ENCODE measurements at places on chromosomes 3 and 15.

DNA sequence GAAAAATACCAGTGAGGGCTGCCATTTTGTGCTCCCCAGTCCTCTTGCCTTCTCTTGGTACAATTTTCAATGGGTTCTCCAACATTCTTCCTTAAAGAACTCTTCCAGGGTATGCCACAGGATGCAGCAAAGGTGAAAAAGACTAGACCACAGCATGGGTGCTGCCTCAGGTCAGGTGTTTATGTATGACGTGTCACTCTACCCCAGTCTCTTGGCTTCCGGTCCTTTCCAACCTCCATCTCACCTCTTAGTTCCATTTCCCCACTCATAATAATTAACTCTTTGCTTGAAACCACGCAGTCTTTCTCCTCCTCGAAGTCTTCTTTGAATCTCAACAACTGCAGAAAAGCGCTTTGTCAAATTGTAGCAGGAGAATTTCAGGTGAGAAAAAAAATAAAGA lies 104.7 kb upstream of the TBC1D5 start:
- no peak for DNase-seq

DNA sequence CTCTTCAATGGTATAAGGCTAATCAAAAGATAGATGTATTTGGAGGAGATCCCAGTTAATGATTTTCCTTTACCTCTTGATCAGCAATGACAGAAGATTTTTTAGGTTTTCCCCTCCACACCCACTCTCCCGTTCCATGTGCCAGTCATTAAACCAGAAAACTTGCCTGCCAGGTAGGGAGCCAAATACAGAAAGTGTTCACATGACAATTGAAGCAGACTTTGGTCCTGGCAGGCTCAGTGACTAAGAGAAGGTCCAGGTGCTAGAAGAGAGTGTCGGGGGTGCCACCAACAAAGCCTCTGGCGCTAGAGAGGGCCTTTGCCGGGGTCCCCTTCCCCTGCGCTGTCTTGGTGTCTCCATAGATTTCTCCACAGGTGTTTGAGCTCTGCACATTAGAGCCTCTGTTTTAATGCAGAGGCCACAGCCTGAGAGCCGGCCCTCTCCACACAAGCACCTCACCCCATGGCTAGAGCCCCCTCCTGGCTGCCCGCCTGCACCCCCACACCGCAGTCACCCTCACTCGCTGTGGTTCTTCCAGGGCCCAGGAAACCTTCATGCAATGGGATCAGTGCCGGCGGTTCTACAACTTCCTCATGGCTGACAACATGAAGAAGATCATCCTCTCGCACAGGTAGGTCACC lies 36.4 kb downstream of the RLBP1 start:
- DNase-seq, result no peak

DNA sequence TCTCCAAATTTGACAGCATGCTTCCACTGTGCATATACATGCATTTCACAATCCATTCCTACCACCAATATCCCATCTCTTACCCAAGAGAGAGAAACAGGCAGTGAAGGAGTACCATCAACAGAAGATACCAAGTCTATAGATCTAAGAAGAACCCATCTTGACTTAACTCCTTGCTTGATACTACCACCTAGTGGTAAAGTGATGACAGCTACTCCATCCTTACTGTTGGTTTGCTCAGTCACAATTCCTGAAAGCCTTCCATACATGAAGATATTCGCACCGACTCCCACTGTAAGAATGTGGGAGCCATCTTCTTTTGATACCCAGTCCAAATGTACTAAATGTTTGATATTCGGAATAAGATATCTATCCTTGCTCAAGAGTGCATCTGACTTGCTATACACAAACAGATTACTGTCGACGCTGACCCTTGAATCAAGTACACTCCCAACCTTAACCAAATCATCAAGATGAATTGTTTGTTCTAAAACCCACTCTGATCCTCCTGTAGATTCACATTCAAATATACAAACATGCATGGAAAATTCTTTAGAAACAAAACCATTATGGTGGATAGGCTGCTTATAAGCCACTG lies 123.1 kb downstream of the DMXL2 start:
- DNase-seq, result peak; percentile 10

DNA sequence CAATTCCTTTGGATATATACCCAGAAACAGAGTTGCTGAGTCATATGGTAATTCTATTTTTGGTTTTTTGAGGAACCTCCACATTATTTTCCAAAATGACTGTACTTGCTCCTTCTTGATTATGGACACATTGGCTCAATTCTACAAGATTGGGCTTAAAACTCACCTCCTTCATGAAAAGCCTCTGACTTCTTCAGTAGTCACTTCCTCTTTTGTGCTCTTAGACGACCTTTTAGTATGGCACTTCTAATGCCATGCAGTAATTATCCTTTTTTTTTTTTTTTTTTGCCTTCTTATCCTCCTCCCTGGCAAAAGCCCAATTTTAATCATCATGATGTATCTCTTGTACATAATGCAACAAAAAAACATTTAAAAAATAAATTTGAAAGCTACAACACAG lies 33.0 kb upstream of the ABHD17C start:
- DNase-seq, result no peak

GRCh38 chr15:88006146-88006545 lies 250.4 kb downstream of the NTRK3 start:
- DNase-seq, result no peak

GRCh38 chr3:24494618-24495325 lies at the start of gene THRB:
Gene THRB, minus strand, starts transcription at chr3:24494850.
- DNase-seq, result peak; percentile 40

DNA sequence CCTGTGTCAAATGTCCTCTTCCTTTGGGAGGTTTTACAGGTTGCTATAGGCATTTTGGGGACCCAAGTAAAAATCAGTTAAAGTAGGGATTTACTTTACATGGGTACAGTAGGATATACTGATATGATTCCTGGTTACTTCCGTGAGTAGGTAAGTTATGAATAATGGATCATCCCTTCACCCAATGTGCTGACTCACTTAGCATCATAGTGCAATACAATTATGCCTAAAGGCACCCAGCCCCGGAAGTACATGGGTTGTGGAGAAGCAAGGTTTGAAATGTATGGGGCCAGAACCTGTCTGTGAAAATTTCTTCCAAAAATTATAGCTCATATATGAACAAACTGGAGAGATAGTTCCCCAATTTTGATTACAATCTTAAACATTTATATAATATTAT lies 64.0 kb downstream of the GLB1 start:
- DNase-seq, result no peak

- DNase-seq, result no peak
Observed at GRCh38 chr3:140250945-140251344, 316.0 kb downstream of the CLSTN2 start.

- DNase-seq, result peak; percentile 84
Observed at GRCh38 chr15:98689431-98689861, 41.1 kb downstream of the IGF1R start.

GRCh38 chr3:143951351-143951971 lies 20.2 kb upstream of the DIPK2A start:
- DNase-seq, result peak; percentile 52

GRCh38 chr15:38002883-38003477 lies 68.5 kb downstream of the TMCO5A start:
- DNase-seq, result no peak

GRCh38 chr3:108133048-108133369 lies 42.2 kb upstream of the CD47 start:
- no peak for DNase-seq

DNA sequence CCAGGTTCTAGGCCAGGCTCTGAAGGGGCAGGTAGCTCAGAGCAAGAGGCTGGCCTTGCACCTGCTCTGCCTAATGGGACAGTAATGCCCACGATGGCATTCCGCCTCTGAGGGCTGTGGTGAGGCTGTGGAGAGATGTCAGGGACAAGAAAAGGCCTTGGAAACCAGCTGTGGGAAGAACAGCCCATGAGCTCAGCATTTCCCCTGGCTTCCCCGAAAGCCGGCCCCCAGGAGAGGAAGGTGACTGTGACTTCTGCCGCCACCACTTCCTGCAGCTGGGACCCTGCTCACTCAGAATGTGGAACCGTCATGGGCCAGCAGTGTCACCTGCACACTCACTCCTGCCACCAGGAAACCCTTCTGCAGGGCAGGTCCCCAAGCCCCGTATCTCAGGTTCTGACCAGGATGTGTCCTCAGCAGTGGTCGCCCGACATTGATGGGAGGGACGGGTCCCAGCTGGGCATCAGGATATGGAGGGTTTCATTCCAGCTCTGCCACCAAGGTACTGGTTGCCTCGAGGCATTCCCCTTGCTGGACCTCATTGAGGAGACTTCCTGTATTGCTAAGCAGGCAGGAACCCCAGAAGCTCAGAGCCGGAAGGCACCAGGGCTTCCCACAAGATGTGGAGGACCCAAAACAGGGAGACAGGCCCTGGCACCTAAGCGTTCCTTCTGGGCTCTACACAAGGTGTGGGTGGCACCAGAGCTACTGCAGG lies 30.7 kb downstream of the SEMA7A start:
- DNase-seq, result no peak

- DNase-seq, result no peak
Observed at GRCh38 chr3:7082244-7082643, 221.3 kb downstream of the GRM7 start.

DNA sequence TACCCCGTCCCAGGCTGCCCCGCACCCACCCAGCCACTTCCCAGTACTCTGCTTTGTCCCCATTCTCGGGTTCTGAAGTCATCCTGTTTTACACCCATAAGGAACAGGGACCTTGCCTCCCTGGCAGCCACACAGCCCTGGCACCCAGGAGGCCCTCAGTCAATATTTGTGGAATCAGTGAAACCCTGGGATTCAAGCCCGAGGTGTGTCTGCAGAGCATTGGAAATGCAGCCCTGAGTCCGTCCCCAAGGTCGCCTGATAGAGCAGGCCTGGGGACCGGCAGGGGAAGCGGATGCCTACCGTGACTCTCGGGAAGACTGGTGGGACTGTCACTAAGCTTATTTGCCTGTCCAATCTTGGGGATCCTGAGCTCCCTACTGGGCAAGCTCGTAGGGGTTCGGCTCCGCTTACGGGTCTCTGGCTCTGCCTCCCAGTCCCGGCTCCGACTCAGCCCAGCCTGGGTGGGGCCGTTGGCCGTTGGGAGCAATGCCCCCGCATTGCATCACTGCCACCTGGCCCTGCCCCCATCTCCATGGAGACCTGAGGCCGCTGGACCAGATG lies 64.4 kb upstream of the TAMM41 start:
- DNase-seq, result no peak

- DNase-seq, result no peak
Observed at GRCh38 chr15:58247855-58248842, 110.0 kb downstream of the AQP9 start.

DNA sequence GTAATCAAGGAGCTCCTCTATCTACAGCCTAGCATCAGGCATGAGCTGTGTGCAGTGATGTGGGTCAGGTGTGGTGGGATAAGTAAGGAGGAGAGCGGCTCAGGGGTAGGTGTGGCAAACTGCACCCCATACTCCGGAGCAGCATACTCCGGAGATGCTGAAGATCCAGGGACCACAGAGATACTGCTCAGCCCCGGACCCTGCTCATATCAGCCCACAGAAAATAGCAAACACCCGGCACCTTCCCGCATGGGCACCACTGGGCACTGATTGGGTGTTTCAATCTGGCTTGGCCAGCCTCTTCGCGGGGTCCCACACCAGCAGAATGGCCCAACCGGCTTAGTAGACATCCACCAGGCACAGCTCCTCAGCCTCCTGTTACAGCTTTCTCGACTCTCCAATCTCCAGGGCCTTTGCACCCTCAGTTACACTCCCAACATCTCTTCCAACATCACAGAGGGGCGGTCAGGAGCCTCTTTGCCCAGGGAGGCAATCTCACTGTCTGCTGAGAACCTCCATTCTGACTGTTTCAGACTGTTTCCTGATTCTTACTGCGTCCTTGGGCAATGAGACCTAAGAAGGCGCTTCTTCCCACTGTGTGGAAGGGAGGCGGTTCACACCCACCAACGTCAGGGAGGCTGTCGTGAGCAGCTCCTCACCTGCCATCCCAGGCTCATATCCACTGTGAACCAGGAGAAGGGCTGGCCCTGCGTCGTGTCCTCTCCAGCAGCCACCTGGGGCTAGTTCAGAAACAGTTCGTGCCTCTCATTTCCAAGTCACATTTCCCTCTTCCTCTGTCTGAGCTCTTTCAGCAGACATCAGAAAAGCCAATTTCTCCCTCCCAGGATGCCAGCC lies 59.8 kb downstream of the CAPN7 start:
- no peak for DNase-seq

- DNase-seq, result no peak
Observed at GRCh38 chr15:59570315-59570714, 41.3 kb upstream of the GCNT3 start.

GRCh38 chr3:179158336-179159039 lies 10.3 kb downstream of the PIK3CA start:
- no peak for DNase-seq

- no peak for DNase-seq
Observed at GRCh38 chr3:38457111-38458003, 3.7 kb downstream of the ACVR2B start.

- DNase-seq, result no peak
Observed at GRCh38 chr3:97981886-97982285, 9.7 kb upstream of the RIOX2 start.

GRCh38 chr3:141051443-141052200 lies 475 bp downstream of the SPSB4 start:
- DNase-seq, result peak; percentile 77

DNA sequence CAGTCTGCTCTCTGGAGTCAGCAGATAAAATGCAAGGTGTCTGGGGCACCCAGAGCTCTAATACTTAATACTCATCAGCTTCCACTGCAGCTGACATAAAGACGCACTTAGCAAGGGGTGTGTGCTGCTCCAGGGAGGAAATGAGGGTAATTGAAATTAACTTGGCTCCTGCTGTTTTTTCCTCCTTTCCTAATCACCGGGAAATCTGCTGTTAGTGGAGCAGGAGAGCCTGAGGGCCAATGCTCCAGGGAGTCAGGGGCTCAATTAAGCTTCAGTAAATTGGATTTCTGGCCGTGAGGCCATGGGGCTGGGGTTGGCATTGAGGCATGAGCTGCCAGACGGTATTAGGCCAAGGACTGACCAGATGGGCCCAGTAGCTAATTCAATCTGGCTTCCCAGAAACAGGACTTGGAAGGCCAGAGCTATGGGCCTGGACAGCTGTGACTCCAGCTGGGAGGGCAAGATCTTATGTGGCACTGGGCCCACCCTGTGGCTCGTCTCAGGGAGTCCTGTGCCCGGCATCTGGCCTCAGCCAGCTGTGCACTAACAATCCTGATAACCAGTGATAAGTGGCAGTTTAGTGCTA lies 30.7 kb upstream of the CHRNB4 start:
- peak; percentile 100 for DNase-seq

DNA sequence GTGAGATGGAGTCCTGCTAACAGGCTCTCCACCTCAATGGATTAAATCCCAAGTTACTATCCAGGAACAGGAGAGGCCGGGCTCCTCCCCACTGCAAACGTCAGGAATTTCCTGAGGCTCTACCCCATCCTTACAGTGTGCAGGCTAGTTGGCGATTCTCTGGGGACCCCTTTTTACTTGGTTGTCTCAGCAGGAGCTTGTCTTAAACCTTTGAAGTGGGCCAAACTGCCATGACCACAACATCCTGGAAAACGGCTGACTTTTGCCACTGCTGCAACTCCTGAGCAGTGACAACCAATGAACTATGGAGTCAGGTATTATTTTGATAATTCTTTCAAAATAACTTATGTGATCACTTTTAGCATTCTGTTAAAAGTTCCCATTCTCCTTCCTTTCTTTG lies 440.9 kb upstream of the CCDC54 start:
- no peak for DNase-seq
